ENCODE measurements at places on chromosomes 6 and 20.

GRCh38 chr6:42147138-42147562 lies 4.7 kb upstream of the C6orf132 start:
- H3K27ac ChIP-seq, result no peak overlapping the region
- 0 out of 2 replicates have a peak, but pooled peaks cover 2% of the 10 kb centered on the region for H3K4me1 ChIP-seq

GRCh38 chr6:13466304-13467215 lies 20.8 kb downstream of the GFOD1 start:
- peaks cover 12% of the 10 kb centered on the region for H3K4me1 ChIP-seq
- no peak overlapping the region for H3K27ac ChIP-seq
- H3K27me3 ChIP-seq, result no peaks in the 10 kb centered on the region
- DNase-seq, result no peak

- no peaks in the 10 kb centered on the region for H3K4me1 ChIP-seq
- no peak overlapping the region for H3K4me3 ChIP-seq
- no peak overlapping the region for H3K27ac ChIP-seq
- no peaks in the 10 kb centered on the region for H3K27me3 ChIP-seq
- H3K36me3 ChIP-seq, result no peaks in the 10 kb centered on the region
These were observed 60.9 kb downstream of the IPCEF1 start for GRCh38 chr6:154295733-154296132.

GRCh38 chr6:111550953-111551352 lies 54.7 kb downstream of the TRAF3IP2 start:
- H3K27me3 ChIP-seq, result no peaks in the 10 kb centered on the region
- H3K27ac ChIP-seq, result no peak overlapping the region
- DNase-seq, result no peak

GRCh38 chr6:17311595-17312311 lies 30.6 kb downstream of the RBM24 start:
- H3K27me3 ChIP-seq, result no peaks in the 10 kb centered on the region
- DNase-seq, result no peak
- H3K4me1 ChIP-seq, result peaks cover 1% of the 10 kb centered on the region

DNA sequence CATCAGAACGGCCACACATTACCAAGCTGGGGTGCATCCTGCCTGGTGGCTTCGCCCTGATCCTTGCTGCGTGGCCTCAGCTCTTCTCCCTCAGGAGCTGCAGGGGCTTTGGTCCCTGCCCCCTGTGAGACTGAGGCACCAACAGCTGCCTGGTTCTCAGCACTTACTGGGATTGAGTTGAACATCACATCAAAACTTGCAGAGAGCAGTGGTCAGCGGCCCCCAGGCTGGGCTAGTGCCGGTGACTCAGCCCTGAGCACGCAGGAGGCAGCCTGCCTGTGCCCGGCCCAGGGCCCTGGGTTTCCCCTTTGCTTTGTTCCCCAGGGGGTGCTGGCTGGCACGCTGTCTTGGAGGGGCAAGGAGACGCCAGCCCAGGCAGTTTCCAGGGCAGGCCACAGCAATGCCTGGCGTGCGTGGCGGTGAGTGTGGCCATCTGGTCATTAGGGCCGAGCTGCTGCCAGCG lies 63.3 kb downstream of the DLL1 start:
- no peaks in the 10 kb centered on the region for H3K36me3 ChIP-seq
- DNase-seq, result no peak
- no peak overlapping the region for H3K27ac ChIP-seq
- no peaks in the 10 kb centered on the region for H3K4me1 ChIP-seq

DNA sequence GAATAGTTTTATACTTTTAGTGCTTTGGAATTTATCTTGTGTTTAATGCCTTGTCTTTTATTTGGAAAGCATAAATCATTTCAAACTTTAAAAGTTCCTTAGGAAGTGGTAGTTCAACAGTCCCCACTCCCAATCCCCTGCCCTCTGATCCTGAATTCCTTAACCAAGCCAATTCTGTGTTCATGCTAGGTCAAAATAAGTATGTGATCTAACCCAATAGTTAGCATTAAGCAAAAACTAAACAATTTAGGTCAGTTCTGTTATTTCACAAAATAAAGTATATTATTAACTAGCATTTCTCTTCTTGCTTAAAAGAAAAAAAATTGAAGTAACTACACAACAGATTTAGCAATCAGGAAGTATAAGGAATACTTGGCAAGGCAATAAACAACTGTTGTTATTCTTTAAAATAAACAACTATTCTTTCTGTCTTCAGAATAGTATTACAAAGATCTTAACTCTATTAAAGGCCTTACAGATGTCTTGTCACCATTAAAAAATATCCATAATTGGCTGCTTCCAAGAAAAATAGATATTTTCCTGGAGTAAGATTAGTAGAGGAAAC lies 37.0 kb downstream of the AKIRIN2 start:
- no peaks in the 10 kb centered on the region for H3K36me3 ChIP-seq
- no peak overlapping the region for H3K4me3 ChIP-seq
- H3K27ac ChIP-seq, result no peak overlapping the region
- no peaks in the 10 kb centered on the region for H3K4me1 ChIP-seq
- no peak for DNase-seq

DNA sequence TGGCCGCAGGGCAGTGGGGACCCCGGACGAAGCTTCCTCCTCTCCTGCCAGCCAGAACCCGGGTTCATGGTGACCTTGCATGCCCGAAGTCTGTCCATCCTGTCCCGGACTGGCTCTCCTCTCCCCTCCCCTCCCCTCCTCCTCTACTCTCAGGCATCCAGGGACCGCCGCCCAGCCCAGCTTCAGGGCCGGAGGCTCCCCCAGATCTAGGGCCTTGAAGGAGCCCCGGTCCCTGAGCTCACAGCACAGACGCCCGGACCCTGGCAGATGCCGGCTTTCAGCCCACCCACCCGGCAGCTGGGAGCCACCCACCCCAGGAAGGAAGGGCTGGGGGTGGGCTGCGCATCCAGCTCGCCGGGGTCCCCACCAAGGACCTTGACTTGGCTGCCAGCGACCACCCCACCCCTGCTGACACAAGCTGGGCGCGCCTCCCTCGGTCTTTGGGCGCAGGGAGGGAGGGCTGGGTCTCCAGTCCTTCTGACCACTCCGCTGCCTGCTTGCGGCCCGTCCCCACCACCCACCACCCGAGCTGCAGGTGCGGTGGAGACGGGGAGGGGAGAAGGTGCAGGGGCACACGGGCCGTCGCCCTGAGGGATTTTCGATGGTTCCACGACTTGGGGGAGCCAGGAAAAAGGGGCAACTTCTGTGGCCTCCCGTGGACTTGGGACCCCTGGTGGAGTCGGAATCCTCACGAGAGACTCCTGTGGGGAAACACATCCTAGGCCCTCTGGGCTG lies 5.8 kb upstream of the ABHD16B start:
- no peak overlapping the region for H3K4me3 ChIP-seq
- H3K4me1 ChIP-seq, result peaks cover 13% of the 10 kb centered on the region
- DNase-seq, result no peak
- H3K27me3 ChIP-seq, result no peaks in the 10 kb centered on the region
- H3K36me3 ChIP-seq, result no peaks in the 10 kb centered on the region

- no peak for DNase-seq
- H3K4me1 ChIP-seq, result no peaks in the 10 kb centered on the region
- H3K27me3 ChIP-seq, result no peaks in the 10 kb centered on the region
- no peaks in the 10 kb centered on the region for H3K36me3 ChIP-seq
- H3K4me3 ChIP-seq, result no peak overlapping the region
These were observed 48.6 kb upstream of the NAA20 start for GRCh38 chr20:19968466-19969073.

GRCh38 chr20:11389186-11389585 lies 528.5 kb upstream of the BTBD3 start:
- DNase-seq, result no peak
- no peak overlapping the region for H3K27ac ChIP-seq
- H3K27me3 ChIP-seq, result no peaks in the 10 kb centered on the region
- H3K4me3 ChIP-seq, result no peak overlapping the region
- H3K4me1 ChIP-seq, result no peaks in the 10 kb centered on the region

DNA sequence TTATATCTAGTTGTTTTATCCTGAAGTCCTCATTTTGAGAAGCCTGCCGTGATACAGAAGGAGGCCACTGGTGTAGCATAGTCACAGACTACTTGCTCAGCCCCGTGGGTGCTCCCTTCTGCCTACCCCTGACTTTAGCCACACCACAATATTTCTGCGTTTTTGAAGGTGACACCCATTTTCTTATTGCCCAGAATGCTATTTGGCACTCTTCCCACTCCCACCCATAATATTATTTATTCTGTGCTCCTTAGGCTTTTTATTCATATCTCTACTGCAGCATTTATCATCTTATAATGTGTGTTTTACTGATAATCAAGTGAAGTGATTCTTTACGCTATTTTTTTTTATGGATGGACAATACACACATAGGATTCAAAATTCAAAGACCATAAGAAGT lies 107.3 kb downstream of the OR2B2 start:
- no peaks in the 10 kb centered on the region for H3K27me3 ChIP-seq
- H3K4me1 ChIP-seq, result no peaks in the 10 kb centered on the region
- H3K4me3 ChIP-seq, result no peak overlapping the region
- DNase-seq, result no peak
- no peak overlapping the region for H3K27ac ChIP-seq

DNA sequence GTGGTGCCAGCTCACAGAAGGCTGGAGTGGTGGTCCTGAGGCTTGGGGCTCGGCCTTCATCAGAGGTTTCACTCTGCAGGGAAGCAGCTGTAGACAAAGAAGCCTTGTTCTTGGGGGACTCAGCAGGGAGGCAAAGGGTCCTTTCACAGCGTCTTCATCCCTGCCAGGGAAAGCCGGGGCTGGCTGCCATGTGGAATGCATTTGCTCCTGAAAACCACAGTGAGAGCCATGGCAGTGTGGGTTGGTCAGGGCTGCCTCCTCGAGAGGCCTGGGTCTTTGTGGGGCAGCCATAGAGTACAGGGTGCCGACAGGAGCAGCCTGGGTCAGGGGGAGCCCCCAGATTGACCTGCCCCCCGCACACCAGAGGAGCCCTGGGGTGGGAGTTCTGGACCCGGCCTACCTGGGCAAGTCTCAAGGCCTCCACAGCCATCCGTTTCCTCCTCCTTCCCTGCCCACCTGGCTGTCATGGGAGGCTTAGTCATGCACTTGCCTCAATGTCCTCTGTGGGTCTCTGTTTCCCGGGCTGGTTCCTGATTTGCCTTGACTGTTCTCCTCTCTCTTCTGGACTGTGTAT lies 144.0 kb downstream of the CDC5L start:
- H3K36me3 ChIP-seq, result no peaks in the 10 kb centered on the region
- DNase-seq, result no peak
- H3K4me1 ChIP-seq, result peaks cover 1% of the 10 kb centered on the region
- H3K27me3 ChIP-seq, result no peaks in the 10 kb centered on the region
- no peak overlapping the region for H3K27ac ChIP-seq
- H3K4me3 ChIP-seq, result no peak overlapping the region

Measured in iPS DF 6.9 (cell line).